ENCODE measurements at places on chromosomes 4 and X. TPM values are rescaled to one million over a fixed set of nuclear protein-coding genes. Genes with fewer than 3 reads are reported as not detected.

- no peak for DNase-seq
Measured at GRCh38 chr4:147927377-147928137, 195.7 kb downstream of the ARHGAP10 start.

The DKC1 gene
- 30.2 TPM for total RNA-seq

DNA sequence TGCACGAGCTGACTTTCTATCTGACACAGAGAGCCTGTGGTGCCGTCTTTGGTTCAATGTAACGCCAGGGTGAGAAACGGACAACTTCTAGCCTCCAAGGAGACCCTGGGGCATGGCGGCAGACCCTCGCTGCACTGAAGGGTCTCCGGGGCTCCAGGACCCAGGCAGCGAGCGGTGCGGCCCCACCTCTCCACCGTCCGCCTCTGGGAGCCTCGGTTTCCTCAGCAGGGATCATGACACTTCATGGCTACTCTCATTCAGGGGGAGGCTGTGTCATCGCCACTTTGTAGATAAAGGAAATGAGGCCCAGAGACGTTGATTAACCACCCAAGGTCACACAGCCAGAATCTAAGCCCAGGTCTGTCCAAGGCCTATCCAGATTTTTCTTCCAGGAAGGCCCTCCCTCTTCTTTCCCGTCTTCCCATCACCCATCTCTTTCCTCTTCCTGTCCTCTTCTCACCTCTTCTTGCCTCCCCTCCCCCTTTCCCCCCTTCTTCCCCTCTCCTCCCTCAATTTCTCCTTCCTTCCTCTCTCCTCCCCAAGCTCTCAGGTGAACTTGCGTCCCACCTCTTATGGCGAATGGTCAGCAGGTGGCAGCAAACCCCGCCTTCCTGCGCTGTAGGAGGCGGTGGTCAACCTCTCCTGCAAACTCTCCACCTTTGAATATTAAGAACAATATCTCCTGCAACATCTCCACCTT, 69.3 kb upstream of the HMX1 start:
- DNase-seq, result no peak

DNA sequence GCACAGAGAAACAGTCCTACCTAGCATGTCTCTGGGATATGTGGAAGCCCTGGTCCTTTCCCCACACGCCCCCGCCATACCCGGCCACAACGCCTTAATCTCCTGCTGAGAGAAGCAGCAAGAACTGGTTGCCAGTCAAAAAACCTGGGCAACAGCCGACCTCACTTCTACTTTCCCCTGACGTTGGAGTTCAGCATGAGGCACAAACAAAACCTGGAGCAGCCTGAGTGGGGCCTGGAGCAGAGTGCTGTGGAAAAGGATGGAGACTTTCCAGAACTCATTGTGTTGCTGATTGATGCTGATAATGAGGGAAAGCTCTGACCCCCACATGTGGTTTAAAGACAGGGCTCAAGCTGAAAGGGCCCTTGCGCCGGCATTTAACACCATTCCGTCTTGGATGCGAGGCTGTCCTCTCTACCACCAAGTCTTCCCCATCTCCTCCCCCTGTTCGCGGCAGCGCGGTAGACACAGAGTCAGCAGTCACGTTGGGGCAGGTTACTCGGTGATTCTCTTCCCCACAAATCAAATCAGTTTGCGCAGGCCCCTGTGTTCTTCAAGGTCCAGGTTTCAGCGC, 666 bp downstream of the CCDC158 start:
- no peak for DNase-seq

GRCh38 chr4:144734522-144734921, 88.6 kb downstream of the HHIP start:
- no peak for DNase-seq

DNA sequence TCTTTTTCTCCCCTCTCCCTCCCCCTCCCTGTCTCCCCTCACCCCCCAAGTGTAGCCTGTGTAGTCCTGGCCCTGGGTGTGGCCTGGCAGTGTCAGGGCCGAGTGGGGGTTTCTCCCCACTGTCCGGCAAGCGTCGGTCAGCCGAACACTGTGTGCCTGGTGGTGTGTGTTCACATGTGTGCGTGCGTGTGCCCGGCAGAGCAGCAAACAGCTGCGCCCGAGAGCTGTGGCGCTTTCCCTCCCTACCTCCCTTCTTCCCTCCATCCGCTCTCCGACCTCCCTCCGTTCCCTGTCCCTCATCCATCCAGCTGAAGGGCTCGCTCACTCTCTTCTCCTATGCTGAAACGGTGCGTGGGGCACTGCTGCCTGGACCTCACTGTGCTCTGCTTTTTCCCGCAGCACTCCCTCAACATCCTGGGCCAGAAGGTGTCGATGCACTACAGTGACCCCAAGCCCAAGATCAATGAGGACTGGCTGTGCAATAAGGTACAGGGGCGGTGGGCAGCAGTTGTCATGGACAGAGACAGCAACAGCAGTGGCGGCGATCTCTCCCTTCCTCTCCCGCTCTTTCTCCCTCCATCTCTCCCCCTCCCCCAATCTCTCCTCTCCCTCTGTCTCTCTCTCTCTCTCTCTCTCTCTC, 17.4 kb upstream of the UBA1 start:
- no peak for DNase-seq

DNA sequence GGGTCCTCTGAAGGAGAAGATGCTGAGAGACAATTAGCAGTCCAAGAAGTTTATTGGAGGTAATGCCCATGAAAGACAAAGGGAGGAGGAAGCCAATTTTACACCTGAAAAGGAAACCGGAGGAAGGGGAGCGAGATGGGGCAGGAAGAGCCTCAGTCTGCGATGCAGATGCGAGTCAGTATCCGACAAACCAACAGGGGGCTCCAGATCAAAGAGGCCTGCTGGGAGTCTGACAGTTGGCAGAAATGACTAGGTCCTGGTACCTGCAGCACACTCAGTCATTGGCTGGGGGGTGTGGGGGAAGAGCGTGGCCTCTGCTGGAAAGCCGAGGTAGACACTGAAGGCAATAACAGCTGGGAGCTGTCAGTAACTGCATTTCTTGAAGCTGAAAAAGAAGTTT, 231.1 kb upstream of the CENPE start:
- DNase-seq, result no peak

GRCh38 chrX:134721766-134722532, 63.7 kb upstream of the PLAC1 start:
- DNase-seq, result no peak

GRCh38 chrX:134010690-134011089, 25.3 kb upstream of the GPC3 start:
- DNase-seq, result no peak

The CFI gene
- 2.7 TPM for total RNA-seq

The EGFL6 gene
- total RNA-seq, result not detected

GRCh38 chr4:915595-915994, 16.5 kb downstream of the GAK start:
- peak; percentile 46 for DNase-seq

The HMGB3 gene
- 6.3 TPM for total RNA-seq

The CCNA2 gene
- 4.9 TPM for total RNA-seq

The KLKB1 gene
- not detected for total RNA-seq

DNA sequence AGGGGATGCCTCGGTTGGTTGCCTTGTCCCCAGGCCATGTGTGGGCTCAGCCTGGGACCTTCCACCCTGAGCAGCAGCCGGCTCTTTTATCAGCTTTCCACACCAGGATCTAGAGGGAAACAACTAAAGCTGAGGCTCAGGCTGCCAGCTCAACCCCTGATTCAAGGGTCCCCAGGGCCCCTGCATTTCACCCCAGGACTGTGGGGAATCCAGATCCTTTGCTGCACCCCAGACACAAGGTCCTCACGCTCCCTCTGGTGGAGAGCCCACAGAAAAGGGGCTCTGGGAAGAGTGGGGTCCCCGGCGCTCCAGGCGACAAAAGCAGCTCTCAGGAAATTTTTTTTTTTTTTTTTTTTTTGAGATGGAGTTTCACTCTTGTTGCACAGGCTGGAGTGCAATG, 64.3 kb downstream of the ZFYVE28 start:
- no peak for DNase-seq

GRCh38 chrX:44042116-44042515, 68.9 kb upstream of the NDP start:
- DNase-seq, result no peak

The NCAPG gene
- total RNA-seq, result 2.1 TPM

- DNase-seq, result no peak
Measured at GRCh38 chrX:154530286-154530685, 14.3 kb upstream of the FAM3A start.

DNA sequence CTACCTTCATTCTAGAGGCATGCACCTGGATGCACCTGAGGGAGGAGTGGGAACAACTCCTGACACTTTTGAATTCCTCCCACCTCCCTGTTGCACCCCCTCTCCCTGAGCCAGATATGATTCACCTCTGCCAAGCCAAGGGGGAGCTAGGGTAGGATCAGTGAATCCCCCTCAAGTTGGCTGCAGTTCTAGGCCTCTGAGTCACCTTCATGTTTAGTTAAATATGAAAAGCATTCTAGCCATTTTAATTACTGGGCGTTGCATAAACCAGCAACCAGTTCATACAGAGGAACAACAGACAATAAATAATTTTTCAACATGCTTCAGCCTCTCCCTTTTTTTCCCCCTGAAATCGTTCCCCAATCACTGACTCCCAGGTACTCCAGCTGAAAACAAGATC, 1440.2 kb downstream of the ADGRL3 start:
- no peak for DNase-seq

- no peak for DNase-seq
Measured at GRCh38 chr4:73705721-73706120, 34.6 kb upstream of the CXCL8 start.

DNA sequence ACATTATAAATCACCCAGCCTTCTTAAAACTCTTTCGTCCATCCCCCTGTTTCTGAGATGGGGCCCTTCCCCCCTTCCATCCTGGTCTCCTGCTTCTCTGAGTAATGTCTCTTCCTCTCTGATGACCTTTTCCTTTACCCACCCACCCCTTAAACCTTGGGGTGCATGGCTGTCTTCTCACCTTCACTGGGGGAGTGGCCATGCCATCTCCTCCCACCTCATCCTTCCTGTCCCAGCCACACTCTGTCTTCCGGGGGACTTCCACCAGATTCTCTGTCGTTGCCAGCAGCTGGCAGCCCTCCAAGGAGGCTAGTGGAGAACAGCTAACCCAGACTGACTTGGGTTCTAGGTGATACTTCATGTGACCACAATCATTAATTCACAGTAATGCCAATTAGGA, 83.2 kb upstream of the SCML1 start:
- DNase-seq, result no peak

DNA sequence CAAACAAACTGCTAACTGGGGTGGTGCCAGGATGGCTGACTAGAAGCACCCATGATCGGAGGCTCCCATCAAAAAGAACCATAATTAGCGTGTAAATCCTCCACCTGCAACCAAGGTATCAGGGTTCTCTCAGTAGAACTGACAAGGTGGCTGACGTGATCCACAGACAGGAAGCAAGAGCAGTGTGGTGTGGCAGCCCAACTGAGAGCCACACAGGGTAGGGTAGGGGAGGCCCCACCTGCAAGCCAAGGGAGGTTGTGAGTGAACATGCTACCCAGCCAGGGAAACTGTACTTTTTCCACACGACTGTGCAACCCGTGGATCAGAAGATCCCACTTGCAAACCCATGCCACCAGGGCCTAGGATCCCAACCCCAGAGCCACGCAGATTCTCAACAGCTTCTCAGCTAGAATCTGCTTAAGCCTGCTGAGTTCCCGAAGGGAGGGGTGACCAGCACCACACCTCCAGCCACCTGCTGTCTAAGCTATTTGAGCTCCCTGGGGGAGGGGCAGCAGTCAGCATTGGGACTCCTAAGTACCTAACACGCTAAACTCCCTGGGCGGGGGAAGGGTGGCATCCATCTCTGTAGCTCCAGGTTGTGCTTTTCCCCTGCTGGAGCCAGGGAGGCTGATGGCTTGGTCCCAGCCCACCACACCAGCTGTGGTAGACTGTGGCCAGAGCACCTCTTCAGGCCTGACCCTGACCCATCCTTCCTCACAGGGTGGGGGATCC, 425.1 kb downstream of the GPM6A start:
- DNase-seq, result no peak

DNA sequence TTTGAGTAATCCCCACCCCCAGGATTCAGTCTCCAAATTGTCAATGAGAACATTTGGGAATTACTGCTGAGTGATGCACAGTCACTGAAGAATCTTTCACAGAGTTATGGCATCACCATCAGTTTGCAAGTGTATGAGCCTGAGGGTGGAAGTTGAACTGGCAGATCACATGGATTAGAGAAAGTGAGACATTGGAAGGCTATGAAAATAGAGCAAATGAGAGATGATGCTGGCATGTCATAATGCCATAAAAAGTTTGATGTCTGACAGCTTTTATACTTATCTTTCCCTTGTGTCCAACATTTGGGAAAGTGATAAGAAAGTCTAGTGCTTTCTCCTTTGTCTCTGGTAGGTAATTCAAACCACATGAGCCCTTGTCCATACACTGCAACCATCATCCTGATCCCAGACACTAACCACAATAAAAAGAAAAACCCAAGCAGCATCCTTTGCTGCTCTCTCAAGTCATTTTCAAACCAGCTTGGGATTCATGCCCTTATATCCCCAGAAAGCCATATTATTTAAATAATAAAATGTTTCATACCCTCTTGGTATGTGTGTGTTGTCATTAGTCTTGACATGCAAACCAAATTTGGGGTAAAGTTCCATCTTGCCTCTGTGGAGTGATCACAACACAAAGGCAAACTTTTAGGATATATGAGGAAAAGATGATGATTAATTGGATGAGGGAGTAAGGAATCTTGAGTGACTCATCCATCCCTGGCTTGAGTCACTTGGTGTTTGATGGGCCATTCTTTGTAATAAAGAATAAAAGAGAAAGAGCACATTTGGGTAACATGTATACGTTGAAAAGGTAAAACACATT, 438.9 kb downstream of the GRXCR1 start:
- no peak for DNase-seq

The HSD17B13 gene
- 0.55 TPM for total RNA-seq

The GAGE2A gene
- total RNA-seq, result not detected

The PLRG1 gene
- total RNA-seq, result 33.1 TPM

The SNCA gene
- total RNA-seq, result 15.9 TPM

The PNCK gene
- 2.1 TPM for total RNA-seq

The CCDC160 gene
- 0.25 TPM for total RNA-seq

- peak; percentile 39 for DNase-seq
Measured at GRCh38 chrX:9267415-9267814, 197.4 kb upstream of the TBL1X start.

The CT47B1 gene
- not detected for total RNA-seq

- no peak for DNase-seq
Measured at GRCh38 chrX:98405376-98405775, 1521.7 kb downstream of the RPA4 start.

DNA sequence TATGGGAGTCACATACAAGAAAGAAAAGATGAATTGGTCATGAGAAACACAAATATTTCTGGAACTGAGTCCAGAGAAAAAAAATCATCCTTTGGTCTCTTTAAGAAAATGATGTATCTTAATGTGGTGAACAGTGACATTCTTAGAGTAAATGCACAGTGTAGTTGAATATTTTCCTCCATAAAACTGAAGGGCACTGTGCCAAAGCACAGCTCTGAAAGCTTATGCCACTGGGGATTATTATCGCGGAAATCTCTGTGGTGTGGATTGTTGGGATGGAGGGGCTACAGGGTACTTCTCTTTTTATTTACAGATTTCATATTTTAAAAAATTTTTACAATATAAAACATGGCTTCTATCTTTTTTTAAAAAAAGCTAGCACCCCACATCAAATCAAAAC, 908.1 kb downstream of the CCSER1 start:
- no peak for DNase-seq

Measured in lower leg skin (tissue), 4 donors.